ENCODE measurements at places on chromosomes 3 and 15.

- no peak for DNase-seq
Observed at GRCh38 chr3:61761694-61762430, 200.5 kb downstream of the PTPRG start.

GRCh38 chr15:48388910-48389309 lies 57.7 kb downstream of the DUT start:
- DNase-seq: no peak

- DNase-seq: no peak
Observed at GRCh38 chr15:78461171-78461888, 23.3 kb downstream of the IREB2 start.

DNA sequence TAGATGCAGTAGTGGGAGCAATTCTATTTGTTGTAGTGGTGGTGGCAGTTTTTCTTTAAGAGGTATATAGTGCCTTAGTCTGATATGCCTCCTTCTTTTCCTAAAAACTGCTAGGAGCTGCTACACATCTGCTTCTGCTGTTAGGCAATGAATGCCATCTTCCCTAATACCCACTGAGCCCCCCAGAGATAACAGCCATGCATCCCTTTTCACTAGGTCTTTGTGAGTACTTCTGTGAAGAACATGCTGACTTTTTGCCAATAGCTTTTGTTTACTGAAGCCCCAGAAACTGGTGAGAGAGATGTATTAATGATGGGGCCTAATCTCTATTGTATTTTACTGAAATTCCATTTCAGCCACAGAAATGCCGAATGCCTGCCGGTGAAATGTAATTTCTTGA lies 92.6 kb upstream of the CHL1 start:
- DNase-seq: no peak

- no peak for DNase-seq
Observed at GRCh38 chr3:32837789-32838188, 20.0 kb downstream of the TRIM71 start.

GRCh38 chr3:9384141-9384828 lies 13.1 kb upstream of the SETD5 start:
- no peak for DNase-seq

DNA sequence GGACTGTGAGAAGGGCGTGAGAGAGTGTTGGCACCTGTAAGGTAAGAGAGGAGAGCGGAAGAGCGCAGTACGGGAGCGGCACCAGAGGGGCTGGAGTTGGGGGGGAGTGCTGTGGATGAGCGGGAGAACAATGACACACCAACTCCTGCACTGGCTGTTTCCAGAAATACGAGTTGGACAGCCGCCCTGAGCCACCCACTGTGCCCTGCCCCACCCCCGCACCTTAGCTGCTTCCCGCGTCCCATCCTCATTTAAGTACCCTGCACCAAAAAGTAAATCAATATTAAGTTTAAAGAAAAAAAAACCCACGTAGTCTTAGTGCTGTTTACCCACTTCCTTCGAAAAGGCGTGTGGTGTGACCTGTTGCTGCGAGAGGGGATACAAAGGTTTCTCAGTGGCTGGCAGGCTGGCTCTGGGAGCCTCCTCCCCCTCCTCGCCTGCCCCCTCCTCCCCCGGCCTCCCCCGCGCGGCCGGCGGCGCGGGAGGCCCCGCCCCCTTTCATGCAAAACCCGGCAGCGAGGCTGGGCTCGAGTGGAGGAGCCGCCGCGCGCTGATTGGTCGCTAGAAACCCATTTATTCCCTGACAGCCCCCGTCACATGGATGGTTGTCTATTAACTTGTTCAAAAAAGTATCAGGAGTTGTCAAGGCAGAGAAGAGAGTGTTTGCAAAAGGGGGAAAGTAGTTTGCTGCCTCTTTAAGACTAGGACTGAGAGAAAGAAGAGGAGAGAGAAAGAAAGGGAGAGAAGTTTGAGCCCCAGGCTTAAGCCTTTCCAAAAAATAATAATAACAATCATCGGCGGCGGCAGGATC lies at the start of gene SOX2:
Gene SOX2 (plus strand): TSS at position 601 of the 811 bp plus-strand sequence. CDS start 436 bp downstream, outside the sequence.
- DNase-seq: no peak

- DNase-seq: no peak
Observed at GRCh38 chr3:10939556-10939955, 53.0 kb upstream of the SLC6A1 start.
